Suppressor macrophage treated with lipopolysaccharide for 4 hours (primary cell): ENCODE measurements at places on chromosomes 1 and 21.

- DNase-seq, result peak; percentile 71
These were observed 110.1 kb upstream of the VAV3 start for GRCh38 chr1:108075055-108075454.

GRCh38 chr1:101257500-101258325 is 20.9 kb downstream of the S1PR1 start:
- peak; percentile 51 for DNase-seq

DNA sequence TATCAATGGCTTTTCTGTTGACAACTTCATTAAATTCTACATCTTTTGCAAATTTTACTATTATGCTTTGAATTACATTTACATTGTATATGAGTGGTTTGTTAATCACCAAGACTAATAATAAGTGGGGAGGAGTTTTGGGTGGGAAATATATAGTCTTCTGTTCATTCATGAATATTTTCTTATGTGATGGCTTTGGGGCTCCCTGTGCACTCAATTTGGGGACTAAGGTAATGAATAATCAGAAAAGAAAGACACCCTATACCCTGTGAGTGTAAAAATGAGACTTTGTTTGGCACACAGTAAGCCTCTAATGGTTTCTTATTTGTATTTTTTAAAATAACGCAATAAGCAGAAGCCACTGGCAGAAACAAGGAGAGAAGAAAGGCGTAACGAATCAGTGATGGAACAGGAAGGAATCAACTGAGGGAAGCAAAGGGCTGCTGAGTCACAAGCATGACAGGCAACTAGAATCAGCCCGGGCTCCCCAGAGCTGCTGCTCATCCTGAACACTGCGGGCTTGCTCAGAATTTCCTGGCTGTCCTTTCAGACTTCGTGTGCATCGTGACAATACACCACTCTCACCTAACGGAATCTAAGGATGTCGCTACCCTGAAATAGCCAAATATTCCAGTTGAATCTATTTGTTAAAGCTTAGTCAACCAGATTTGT is 20.8 kb upstream of the RGS2 start:
- peak; percentile 81 for DNase-seq

DNA sequence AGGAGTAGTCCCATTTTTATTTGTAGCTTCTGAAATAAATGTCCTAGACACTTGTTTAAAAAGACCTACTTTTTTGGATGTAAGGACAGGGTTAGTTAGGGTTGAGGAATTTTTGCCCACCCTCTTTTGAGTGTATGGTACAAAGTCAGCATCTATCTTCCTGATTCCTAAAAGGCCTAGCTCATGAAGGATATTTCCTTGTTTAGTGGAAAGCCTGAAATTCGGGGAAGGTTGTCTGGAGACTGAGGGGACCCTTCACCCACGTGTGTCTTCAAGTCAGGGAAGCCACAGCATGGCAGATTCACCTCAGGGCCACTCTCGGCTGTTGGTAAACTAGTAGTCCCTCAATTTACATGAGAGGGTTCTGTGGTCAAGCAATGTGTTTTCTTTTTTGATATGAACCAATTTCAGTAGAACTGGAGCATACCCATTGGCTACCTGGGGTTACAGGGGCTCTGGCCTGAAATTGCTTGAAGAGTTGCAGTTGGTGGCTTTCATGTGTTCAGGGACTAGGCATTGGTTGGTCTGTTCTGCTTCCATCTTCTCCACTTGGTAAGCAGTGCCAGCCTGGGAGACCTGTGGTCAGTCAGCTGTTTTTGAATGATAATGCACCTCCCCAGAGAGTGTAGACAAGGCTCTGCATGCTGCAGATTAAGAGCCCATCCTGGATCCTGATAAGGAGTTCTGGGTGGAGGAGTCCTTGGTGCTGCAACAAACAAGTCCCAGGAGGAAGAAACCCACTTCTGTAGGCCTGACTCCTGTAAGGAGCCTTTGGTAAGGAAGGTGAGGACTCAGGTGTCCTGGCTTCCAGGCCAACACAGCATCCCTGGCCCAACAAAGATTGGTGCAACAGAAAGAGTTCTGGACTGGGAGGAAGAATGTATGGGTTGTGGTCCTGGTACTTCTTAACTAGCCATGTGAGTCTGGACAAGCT is 6.3 kb downstream of the BTG2 start:
- no peak for DNase-seq

- no peak for DNase-seq
These were observed 1.1 kb upstream of the COL11A1 start for GRCh38 chr1:103109311-103109920.

- DNase-seq, result no peak
These were observed 2.1 kb downstream of the CD164L2 start for GRCh38 chr1:27380766-27381733.

GRCh38 chr21:31222142-31222541 is 121.9 kb downstream of the TIAM1 start:
- no peak for DNase-seq
